ENCODE measurements at places on chromosomes 16 and 17. TPM values are rescaled to one million over a fixed set of nuclear protein-coding genes. Genes with fewer than 3 reads are reported as not detected.

Gene HBA2
- 0.62 TPM for total RNA-seq

Gene KRT9
- not detected for total RNA-seq

Gene MON1B
- 71.0 TPM for total RNA-seq

Gene CDR2L
- 0.93 TPM for total RNA-seq

Gene EVPLL
- total RNA-seq: not detected

Gene RNU2-1
- total RNA-seq: 7,820 TPM

Gene RGS11
- 0.10 TPM for total RNA-seq

Gene ADAM11
- total RNA-seq: 0.57 TPM

Gene KRTAP4-3
- not detected for total RNA-seq

Gene LDHD
- 0.33 TPM for total RNA-seq

Gene OR1A1
- not detected for total RNA-seq

Gene PROCA1
- total RNA-seq: 3.1 TPM

Gene CACNG5
- not detected for total RNA-seq

Gene CDRT15L2
- total RNA-seq: not detected

Gene KIF2B
- not detected for total RNA-seq

Gene PRR15L
- total RNA-seq: not detected

Gene CPD
- 43.8 TPM for total RNA-seq

Gene TEKT5
- 0.15 TPM for total RNA-seq

Gene TMEM238L
- not detected for total RNA-seq

Gene NOD2
- 1.7 TPM for total RNA-seq

DNA sequence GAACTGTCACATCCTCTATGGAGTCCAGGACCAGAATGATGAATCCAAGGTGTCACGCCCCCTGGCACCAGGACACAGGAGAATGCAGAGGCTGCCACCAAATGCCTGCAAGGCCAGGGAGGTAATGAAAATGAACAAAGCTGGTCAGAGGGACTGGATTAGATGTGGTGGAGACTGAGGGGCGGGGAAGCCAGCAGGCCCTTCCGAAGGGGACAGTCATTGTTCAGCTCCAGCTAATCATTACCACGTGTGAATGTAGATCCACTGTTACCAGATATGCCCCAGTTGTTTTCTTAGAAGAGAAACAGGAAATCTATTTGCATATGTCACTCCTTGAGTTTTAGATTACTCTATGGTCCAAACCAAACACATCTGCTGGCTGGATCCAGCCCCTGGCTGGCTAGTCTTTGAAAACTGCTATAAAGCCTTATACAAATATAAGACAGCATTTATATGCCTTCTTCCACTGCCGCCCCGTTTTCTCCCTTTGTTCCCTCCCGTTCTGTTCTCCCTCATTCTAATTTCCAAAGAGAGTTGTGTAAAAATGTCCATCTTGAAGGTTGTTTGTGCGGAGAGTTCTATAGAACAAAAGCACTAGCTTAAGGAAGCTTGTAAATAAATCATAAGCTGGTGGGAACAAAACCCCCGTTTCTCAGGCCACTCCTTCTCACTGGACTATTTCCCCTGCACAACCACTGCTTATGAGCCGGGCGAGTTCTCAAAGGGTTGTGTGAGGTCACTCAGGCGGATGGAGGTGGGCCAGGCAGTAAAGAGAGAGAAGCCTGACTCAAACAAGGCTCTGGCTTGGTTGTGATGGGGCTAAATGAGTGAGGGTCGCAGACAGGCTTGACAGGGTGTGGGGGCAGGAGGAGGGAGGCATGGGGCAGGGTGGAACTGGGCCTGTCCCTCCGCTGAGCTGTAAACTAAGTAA is 14.2 kb downstream of the CRYM start:
- DNase-seq: no peak

DNA sequence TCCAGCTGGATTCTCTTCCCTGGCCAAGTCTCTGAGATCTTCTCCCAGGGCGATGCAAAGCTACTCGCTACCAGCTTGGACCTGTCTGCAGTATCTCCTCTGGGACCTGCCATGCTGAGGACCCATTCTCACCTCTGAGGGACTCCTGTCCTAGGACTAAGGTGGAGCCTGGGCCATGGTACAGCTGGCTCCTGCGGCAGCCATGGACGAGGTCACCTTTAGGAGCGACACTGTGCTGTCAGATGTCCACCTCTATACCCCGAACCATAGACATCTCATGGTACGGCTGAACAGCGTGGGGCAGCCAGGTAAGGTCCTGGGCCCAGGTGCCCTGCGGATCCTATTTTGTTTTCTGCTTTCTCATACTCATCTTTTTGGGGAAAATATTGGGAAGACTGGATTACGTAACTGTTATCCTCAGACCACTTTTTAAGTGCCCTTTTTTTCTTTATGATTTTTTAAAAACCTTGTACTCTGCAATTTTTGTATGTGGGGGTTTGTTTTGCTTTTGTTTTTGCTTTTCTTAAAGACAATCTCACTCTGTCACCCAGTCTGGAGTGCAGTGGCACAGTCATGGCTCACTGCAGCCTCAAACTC is 4.1 kb downstream of the METTL22 start:
- DNase-seq: no peak

DNA sequence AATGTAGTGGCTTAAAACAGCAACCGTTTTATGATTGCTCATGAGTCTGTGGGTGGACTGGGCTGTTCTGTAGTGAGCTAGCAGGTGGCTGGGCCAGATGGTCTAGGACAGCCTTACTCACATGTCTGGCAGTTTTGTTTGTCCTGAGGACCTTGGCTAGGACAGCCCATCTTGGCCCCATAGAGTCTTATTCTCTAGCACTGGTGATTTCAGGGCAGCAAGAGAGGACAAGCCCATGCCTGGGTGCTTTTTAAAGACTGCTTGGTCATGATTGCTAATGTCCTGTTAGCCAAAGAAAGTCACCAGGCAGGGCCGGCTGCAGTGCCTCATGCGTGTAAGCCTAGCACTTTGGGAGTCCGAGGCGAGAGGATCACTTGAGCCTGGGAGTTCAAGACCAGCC is 139.8 kb downstream of the KATNIP start:
- DNase-seq: no peak

GRCh38 chr16:53457670-53458069 is 23.4 kb downstream of the RBL2 start:
- DNase-seq: peak; percentile 87

- peak; percentile 88 for DNase-seq
Observed at GRCh38 chr17:47949197-47949759, 7.9 kb downstream of the PNPO start.

- DNase-seq: no peak
Observed at GRCh38 chr16:19085679-19086200, 18.3 kb downstream of the COQ7 start.

DNA sequence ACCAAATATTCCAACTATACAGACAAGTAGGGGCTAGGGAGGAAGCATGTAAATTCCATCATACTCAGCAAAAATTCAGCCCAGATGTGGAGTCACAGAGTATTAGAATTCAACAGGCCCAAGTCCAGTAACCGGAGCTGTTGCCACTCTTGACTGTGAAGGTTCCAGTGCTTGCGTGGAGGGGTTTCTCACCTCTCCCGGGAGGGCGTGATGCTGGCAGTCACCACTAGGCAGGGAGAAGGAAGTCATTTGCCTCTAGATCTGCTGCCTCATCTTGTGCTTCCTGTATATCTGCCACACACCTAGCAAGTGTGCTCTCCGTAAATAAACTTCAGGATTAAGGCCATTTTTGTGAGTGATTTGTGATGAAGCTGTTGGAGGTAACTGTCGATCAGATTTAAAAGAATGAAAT is 1.0 kb upstream of the CKLF start:
- DNase-seq: peak; percentile 79

DNA sequence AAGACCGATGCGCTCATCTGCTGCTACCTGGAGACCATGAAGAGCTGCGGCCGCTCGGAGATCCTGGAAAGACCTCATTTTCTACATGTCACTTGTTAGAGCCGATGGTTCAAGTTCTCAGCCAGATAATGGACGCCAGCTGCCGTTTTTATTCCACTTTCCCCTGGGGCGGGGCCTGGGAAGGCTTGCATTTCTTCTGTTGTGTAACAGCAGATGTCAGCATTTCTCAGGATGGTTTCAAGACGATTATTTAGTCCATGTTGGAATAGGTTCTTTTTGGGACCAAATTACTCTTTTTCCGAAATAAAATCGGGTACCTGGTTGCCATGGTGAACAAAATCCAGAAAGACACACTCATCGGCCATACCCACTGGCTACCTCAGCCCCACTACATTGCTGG is 1418.3 kb downstream of the CDH11 start:
- no peak for DNase-seq

GRCh38 chr16:84821728-84822689 is 2.2 kb downstream of the CRISPLD2 start:
- DNase-seq: no peak

- DNase-seq: no peak
Observed at GRCh38 chr17:29178750-29179231, 1.4 kb downstream of the MYO18A start.

GRCh38 chr17:63997341-63998048 is 656 bp upstream of the PRR29 start:
- DNase-seq: no peak

DNA sequence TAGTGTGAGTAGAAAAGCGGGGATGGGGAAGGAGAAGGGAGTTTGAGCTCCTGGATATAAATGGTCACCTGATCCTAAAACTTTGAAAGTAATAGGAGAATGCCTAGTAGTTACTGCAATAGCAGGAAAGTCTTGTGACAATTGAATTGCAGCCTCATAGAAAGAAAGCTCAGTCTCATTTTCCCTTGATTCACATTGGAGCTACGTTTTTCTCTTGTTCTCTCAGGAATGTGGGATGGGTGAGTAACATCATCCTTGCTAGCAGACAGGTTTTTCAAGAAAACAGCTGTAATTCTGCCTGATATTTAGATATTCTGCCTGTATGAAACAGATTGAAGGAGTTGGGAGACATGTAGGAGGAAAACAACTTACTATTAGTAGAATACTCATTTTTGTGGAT is 25.3 kb downstream of the SF3B3 start:
- no peak for DNase-seq

GRCh38 chr17:63645775-63646487 is 23.7 kb downstream of the MAP3K3 start:
- DNase-seq: no peak

DNA sequence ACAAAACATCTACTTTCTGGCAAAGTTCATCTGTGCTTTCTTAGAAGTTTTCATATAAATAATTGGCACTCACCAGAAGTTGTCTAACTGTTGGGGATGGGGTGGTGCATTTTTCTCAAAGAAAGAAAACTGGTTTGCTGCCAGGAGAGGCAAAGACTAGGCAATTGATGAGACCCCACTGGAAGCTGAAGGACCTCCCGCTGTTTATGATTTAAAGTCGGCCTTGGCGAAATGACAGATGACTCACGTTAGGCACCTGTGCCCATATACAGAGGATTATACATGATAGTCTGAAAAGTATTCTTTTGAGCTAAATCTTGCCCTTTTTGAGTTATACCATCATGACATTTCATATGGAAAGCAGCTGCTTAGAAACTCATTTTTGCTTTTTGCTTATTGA is 193.0 kb upstream of the ZFHX3 start:
- no peak for DNase-seq

- DNase-seq: peak; percentile 90
Observed at GRCh38 chr17:40598619-40599467, 33.6 kb upstream of the CCR7 start.

GRCh38 chr17:13953841-13954240 is 115.5 kb upstream of the COX10 start:
- DNase-seq: no peak

- DNase-seq: peak; percentile 26
Observed at GRCh38 chr16:8905168-8905762, 23.1 kb downstream of the LITAFD start.

DNA sequence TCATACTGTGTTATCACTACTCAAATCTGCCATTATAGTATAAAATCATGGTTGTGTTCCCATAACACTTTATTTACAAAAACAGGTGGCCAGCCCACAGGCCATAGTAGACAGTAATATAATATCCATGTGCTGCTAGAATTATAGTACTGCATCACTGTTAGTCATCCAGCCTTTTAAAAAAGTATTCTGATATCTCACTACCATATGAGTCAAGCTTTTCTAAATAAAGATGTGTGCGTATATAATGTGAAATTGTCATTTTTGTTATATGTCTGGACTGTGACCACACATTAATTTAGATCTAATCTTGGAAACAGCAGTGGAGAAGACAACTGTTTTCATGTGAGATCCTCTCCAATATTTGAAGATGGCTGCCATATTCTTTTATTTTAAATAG is 1049.1 kb upstream of the GOT2 start:
- DNase-seq: no peak

GRCh38 chr16:90022209-90023077 is 3.2 kb upstream of the DBNDD1 start:
- peak; percentile 90 for DNase-seq

DNA sequence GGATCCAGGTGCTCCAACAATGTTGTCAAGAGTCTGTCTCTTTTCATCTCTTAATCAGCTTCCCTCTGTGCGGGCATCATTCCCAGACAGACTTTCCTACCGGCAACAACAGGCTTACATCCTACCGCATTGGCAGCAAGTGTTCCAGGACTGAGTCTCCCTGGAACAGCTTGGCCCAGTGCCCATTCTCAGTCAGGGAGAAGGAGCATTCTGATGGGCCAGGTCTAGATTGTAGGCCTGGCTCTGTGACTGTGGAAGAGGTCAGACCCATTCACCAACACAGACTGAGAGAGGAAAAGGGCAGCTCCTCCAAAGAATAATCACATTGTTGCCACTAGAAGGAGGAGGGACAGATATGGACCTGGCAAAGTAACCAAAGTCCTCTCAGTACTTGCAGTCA is 68.1 kb upstream of the TMEM132E start:
- DNase-seq: no peak

- no peak for DNase-seq
Observed at GRCh38 chr17:37276475-37276874, 99.3 kb upstream of the C17orf78 start.

GRCh38 chr16:23079675-23080301 is 69.5 kb downstream of the USP31 start:
- no peak for DNase-seq

GRCh38 chr16:25038239-25038954 is 23.2 kb upstream of the ARHGAP17 start:
- DNase-seq: no peak

GRCh38 chr17:5962371-5962770 is 107.8 kb upstream of the WSCD1 start:
- no peak for DNase-seq

GRCh38 chr16:79823639-79824038 is 223.1 kb upstream of the MAF start:
- no peak for DNase-seq

- peak; percentile 63 for DNase-seq
Observed at GRCh38 chr17:6574687-6575595, 18.6 kb upstream of the PITPNM3 start.

- no peak for DNase-seq
Observed at GRCh38 chr17:5591966-5592365, 7.7 kb upstream of the NLRP1 start.

- DNase-seq: no peak
Observed at GRCh38 chr16:78656887-78657286, 557.4 kb downstream of the WWOX start.
